Activated CD4-positive, CD25-positive, alpha-beta regulatory T cell treated with anti-CD3 and anti-CD28 coated beads, Interleukin-2, amount 50 U/mL, for 72 hours (primary cell): ENCODE measurements at places on chromosomes 16 and 17.
A peak's percentile ranks its signal among the peaks of the same experiment; 100 is the strongest.

DNA sequence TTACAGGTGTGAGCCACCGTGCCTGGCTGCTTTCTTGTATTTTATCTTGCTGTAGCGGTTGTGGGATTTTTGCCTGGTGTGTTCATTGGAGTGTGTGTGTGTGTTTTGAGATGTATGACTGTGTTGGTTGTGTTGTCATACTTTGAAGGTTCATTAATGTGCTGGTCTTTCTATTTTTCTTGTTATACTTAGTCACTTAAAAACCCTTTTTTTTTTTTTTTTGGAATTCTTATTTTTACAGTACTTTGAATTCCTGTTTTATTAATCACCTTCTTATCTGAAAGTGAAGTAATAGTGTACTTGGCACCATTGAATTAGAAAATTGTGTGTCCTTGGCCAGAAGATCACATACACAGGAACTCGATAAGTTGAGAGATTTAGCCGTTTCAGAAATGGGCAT, 30.2 kb downstream of the TENT4B start:
- no peak for DNase-seq

DNA sequence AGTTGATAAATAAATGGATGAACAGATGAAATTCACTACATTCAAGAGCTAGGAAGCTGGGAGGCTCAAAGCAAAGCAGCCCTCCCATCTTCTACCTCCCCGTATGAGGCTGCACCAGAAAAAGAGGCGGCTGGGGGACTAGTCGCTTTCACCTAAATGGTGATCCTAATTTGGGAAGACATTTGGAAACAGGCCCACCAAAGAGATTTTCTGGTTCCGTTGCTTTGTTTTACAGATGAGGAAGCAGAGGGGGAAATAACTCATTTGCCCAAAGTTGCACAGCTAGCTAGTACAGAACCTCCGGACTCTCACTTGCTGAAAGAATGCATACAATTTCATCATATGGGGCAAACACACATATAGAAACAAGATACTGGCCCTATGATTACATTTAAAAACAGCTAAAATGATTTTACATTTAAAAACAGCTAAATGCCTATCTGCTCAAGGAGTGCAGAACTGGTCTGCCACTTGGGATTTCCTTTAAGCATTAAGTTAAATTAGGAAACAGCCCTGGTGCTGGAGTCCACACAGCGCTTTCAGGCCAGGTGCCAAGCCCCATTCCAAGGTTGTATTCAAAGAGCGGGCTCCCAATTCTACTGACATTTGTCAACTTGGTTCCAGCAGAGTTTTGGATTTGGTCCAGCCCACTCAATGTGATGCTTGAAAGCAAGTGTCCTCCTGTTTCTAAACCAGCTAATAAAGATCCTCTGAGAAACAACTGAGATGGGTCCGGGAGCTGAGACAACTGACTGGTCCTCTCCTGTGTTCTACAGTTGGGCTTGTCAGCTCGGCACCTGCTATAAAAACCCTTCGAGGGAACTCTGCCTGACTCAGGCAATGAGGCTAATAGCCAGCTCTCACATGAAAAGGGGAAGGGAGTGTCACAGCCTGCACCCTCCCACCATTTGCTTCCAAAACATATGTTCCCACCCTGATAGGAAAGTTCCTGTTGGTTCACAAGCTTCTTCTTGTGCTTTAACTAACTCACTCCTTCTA, 11.7 kb downstream of the ERN1 start:
- no peak for DNase-seq

- no peak for DNase-seq
Observed at GRCh38 chr16:79912592-79913310, 312.2 kb upstream of the MAF start.

- DNase-seq: no peak
Observed at GRCh38 chr16:67847064-67847861, at the start of gene CENPT. Gene CENPT, minus strand, starts transcription at chr16:67847693. Its CDS starts 13,834 bp downstream, at chr16:67833859.

DNA sequence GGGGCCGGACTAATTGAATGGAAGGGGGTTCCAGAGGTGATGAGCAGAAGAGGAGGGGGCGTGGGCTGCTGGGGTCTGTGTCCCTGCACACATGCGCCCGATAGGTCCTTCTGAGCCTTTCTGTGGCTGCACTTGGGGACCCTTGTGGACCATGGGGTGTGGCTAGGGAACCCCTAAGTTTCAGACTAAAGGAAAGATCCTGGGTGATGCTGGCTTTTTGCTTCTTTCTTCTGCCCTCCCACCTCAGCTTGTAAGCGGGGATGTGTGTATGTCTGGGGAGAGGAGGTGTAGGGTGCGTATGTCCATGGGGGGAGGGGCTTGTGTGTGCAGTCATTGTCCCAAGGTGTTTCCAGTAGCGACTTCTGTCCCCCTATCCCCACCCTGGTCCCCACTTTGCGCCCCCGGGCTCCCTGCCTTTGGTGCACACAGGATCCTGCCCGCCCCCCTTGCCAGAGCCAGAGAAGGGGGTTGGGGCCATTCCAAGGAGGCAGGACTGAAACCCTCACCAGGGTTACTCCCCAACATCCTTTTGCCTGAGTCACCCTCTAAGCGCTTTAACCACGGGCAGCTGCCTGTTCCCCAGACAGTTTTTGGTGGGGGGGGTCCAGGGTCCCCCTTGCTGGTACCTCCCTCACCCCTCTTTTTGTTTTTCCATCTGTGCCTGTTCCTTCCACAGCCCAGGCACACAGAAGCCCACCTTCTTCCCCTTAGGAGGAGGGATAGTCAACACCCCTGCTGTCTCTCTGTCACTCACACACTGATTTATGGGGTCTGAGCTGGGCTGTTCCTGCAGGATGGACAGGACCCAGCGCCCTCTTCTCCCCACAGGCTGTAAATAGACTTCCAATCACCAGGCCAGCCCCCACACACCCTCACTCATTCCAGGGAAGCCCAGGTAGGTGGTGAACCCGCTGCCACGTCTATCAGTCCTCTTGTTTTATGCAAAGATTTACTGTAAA, 83.2 kb downstream of the ARHGAP23 start:
- DNase-seq: no peak

DNA sequence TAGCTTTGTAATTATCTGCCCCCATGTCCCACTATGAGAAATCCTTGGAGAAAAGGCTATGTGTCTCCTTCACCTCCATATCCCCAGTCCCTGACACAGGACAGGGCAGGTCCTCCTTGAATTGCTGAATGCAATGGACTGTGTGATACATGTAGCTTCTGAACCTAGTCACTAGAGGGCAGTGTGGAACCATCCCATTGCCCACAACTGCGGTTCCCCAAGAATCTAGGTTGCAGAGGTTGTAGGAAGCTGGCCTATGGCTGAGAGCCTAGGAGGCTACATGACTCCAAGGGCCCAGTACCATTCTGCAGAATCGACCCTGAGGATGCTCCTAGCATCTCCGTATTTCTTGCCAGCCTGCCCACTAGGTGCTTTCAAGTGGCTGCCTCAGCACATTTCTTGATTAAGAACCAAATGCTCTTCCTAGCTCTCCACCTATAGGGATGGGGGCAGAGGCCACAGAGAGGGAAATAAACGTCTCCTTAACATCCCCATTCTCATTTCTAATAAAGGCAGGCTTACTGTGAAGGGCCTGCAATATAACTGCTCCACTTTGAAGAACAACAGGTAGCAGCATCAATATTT, 394.0 kb downstream of the CA10 start:
- peak; percentile 46 for DNase-seq
